Mesangial cell (primary cell): ENCODE measurements at places on chromosomes 1 and 21. TPM values are rescaled to one million over a fixed set of nuclear protein-coding genes. Genes with fewer than 3 reads are reported as not detected.

Gene PARS2
- total RNA-seq: 5.5 and 9.0 TPM in 2 replicates

Gene LCE2A
- total RNA-seq: not detected in 2 replicates

Gene NPL
- 0.33 and 1.0 TPM in 2 replicates for total RNA-seq

Gene ANGPTL3
- total RNA-seq: not detected in 2 replicates

Gene TUFT1
- 35.0 and 40.1 TPM in 2 replicates for total RNA-seq

Gene CADM3
- not detected in 2 replicates for total RNA-seq

Gene FCMR
- not detected in 2 replicates for total RNA-seq
